HFFc6 (cell line): ENCODE measurements at places on chromosomes 6 and 20.

DNA sequence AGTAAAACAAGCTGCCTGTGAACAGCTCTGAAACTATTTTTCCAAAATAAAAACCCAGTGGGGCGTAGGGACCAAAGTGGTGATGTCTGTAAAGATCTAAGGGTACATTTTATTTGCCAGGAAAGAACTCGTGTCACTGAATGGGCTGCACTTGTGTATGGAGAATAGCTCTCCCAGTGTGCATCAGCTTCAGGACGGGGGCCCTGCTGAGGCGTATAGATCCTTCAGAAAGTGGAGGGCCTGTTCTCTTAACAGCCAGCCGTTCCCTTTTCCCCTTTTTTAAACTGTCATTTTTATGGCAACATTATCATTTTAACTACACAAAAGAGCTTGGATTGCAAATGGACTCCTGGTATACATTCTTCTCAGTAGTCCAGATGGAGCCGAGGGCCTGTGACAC lies 137.3 kb downstream of the TMEM242 start:
- DNase-seq = no peak
- H3K4me3 ChIP-seq = no peak overlapping the region
- peaks cover 12% of the 10 kb centered on the region for H3K36me3 ChIP-seq
- H3K27me3 ChIP-seq = no peaks in the 10 kb centered on the region; the same call in none of the 2 replicates
- H3K27ac ChIP-seq = no peak overlapping the region
- H3K4me1 ChIP-seq = peaks cover 5% of the 10 kb centered on the region

DNA sequence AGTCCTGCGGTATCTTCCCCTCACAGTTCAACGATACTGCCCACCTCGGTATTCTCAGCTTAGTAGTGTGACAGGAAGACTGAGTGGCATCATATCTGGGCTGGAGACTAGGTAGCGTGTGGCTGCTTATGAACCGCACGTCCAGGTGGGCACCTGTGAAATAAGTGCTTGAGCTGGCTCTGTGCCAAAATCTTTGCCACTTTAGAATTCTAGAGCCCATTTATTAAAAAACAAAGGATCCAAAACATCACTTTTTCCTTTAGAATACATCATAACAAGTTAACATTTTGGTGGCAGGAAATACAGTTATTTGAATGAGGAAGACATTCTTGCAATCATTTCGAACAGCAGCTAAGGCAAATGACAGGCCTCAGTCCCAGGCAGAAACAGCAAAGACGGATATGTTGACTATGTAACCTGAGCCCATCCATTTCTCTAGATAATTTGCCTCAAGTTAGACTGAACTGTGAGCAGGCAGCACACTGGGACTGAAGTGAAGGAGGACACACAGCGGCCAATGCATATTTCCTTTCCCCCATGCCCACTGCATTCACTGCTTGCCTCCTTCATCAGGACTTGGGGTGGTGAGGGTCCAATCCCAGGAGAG lies 136.6 kb downstream of the GMDS start:
- no peak overlapping the region for H3K4me3 ChIP-seq
- no peak for DNase-seq
- H3K27ac ChIP-seq = no peak overlapping the region
- peaks cover 20% of the 10 kb centered on the region for H3K4me1 ChIP-seq

- DNase-seq = no peak
- peaks cover 14% of the 10 kb centered on the region; the same call in 1 of the 2 replicates for H3K27me3 ChIP-seq
- H3K4me1 ChIP-seq = no peaks in the 10 kb centered on the region
Observed at GRCh38 chr6:82651845-82652335, 288.3 kb downstream of the TPBG start.

- peaks cover 4% of the 10 kb centered on the region for H3K27me3 ChIP-seq
- H3K4me3 ChIP-seq = no peak overlapping the region
- H3K36me3 ChIP-seq = no peaks in the 10 kb centered on the region
- H3K4me1 ChIP-seq = no peaks in the 10 kb centered on the region
- no peak for DNase-seq
Observed at GRCh38 chr6:56291302-56291917, 44.0 kb upstream of the COL21A1 start.

- H3K36me3 ChIP-seq = no peaks in the 10 kb centered on the region
- H3K4me3 ChIP-seq = peak overlapping the region; percentile 82
- H3K4me1 ChIP-seq = peaks cover 7% of the 10 kb centered on the region; the same call in 1 of the 2 replicates
- peak; percentile 60 for DNase-seq
- no peak overlapping the region for H3K27ac ChIP-seq
Observed at GRCh38 chr6:26607434-26608230, 10.9 kb downstream of the ABT1 start.

GRCh38 chr20:45191926-45192325 lies 14.9 kb upstream of the SEMG1 start:
- no peak overlapping the region for H3K27ac ChIP-seq
- no peaks in the 10 kb centered on the region for H3K36me3 ChIP-seq
- no peak for DNase-seq

- no peak overlapping the region for H3K27ac ChIP-seq
- H3K4me1 ChIP-seq = peaks cover 43% of the 10 kb centered on the region
- H3K36me3 ChIP-seq = no peaks in the 10 kb centered on the region
- H3K4me3 ChIP-seq = no peak overlapping the region
- DNase-seq = no peak
- peaks cover 3% of the 10 kb centered on the region; the same call in 1 of the 2 replicates for H3K27me3 ChIP-seq
Observed at GRCh38 chr6:13990796-13991195, 66.0 kb downstream of the RNF182 start.

DNA sequence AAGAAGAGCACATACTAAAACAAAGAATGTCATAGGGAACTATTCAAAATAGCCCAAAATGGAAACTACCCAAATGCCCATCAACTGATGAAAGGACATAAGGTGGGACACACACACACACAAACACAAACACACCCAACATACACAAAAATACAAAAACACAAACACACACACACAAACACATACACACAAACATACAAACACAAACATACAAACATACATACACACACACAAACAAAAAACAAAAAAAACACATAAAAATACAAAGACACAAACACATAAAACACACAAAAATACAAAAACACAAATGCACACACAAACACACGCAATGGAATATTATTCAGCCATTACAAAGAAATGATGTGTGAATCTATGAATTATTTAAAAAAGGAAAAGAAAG lies 203.6 kb downstream of the ERMARD start:
- no peak for DNase-seq
- no peak overlapping the region; the same call in 1 of the 2 replicates for H3K4me3 ChIP-seq
- H3K36me3 ChIP-seq = no peaks in the 10 kb centered on the region
- no peak overlapping the region for H3K27ac ChIP-seq
- H3K4me1 ChIP-seq = no peaks in the 10 kb centered on the region

DNA sequence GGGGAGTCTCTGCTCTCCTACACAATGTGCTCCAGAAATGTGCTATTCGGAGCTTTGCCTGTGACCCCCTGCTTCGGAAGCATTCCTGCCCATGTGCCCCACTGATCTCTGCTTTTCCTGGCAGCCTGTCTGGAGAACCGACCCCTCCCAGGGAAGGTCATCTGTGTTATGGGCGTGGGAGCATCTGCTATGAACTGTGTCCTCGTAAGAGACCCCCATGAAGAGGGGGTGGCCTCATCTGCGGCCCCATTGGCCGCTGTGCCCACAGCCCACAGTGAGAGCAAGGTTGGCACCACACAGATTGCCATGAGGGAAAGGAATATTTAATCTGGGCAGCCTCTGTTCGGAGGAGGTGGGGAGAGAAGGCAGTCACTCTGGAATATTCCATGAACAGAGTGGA lies 32.7 kb upstream of the IRF4 start:
- peaks cover 2% of the 10 kb centered on the region; the same call in 1 of the 2 replicates for H3K27me3 ChIP-seq
- H3K36me3 ChIP-seq = peaks cover under 1% of the 10 kb centered on the region; the same call in 1 of the 2 replicates
- H3K4me3 ChIP-seq = no peak overlapping the region
- H3K27ac ChIP-seq = no peak overlapping the region

- no peaks in the 10 kb centered on the region for H3K36me3 ChIP-seq
- H3K27me3 ChIP-seq = peaks cover 25% of the 10 kb centered on the region
- 0 out of 2 replicates have a peak, but pooled peaks cover 3% of the 10 kb centered on the region for H3K4me1 ChIP-seq
- DNase-seq = peak; percentile 6
Observed at GRCh38 chr20:34988191-34988540, 32.5 kb downstream of the MYH7B start.

- no peaks in the 10 kb centered on the region for H3K36me3 ChIP-seq
- no peak for DNase-seq
- no peak overlapping the region for H3K27ac ChIP-seq
- peaks cover 34% of the 10 kb centered on the region for H3K27me3 ChIP-seq
- no peak overlapping the region; the same call in 1 of the 2 replicates for H3K4me3 ChIP-seq
Observed at GRCh38 chr20:38894091-38894847, 31.9 kb upstream of the FAM83D start.

GRCh38 chr6:35056952-35057351 lies 84.2 kb downstream of the TCP11 start:
- H3K36me3 ChIP-seq = peaks cover 4% of the 10 kb centered on the region; the same call in 1 of the 2 replicates
- no peaks in the 10 kb centered on the region; the same call in 1 of the 2 replicates for H3K27me3 ChIP-seq
- no peak overlapping the region for H3K27ac ChIP-seq
- H3K4me3 ChIP-seq = no peak overlapping the region

- peaks cover 19% of the 10 kb centered on the region for H3K36me3 ChIP-seq
- H3K27me3 ChIP-seq = peaks cover 5% of the 10 kb centered on the region; the same call in 1 of the 2 replicates
- no peak overlapping the region for H3K4me3 ChIP-seq
- H3K4me1 ChIP-seq = no peaks in the 10 kb centered on the region
- H3K27ac ChIP-seq = no peak overlapping the region
- peak; percentile 70 for DNase-seq
Observed at GRCh38 chr6:17156112-17156921, 54.5 kb downstream of the STMND1 start.

GRCh38 chr20:59988141-59988540 lies 29.9 kb downstream of the CDH26 start:
- peaks cover 17% of the 10 kb centered on the region for H3K27me3 ChIP-seq
- peak; percentile 32 for DNase-seq
- no peak overlapping the region for H3K4me3 ChIP-seq
- H3K27ac ChIP-seq = no peak overlapping the region
- H3K4me1 ChIP-seq = peaks cover 35% of the 10 kb centered on the region

DNA sequence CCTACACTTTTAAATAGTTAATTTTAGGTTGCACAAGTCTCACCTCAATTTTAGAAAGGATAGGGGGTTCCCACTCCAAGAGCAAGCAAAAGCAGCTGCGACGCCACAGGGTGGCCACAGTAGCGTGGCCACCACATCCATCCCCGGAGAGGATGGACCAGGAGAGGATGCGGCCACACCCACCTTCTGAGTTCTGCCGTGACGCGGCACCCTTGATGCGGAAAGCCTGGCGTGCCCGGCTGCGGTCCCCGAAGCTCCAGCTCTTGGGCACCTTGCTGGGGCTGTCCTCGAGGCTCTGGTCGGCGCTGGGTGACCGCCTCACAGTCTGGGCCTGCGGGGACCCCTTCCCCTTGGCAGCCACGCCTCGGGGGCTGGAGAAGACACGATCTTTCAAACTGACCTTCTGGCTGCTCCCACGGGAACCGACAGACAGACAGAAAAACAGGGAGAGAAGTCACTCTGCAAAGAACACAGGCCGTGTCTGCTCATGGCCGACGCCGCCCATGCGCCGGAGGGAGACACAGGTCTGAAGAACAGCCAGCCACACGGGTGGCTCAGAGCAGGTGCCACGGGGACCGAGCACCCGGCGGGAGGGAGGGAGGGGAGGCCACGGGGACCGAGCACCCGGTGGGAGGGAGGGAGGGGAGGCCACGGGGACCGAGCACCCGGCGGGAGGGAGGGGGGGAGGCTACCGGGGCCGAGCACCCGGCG lies 53.7 kb upstream of the CHRNA4 start:
- peaks cover 17% of the 10 kb centered on the region for H3K27me3 ChIP-seq
- no peak overlapping the region for H3K27ac ChIP-seq
- no peaks in the 10 kb centered on the region for H3K4me1 ChIP-seq
- no peak for DNase-seq
- no peaks in the 10 kb centered on the region for H3K36me3 ChIP-seq

DNA sequence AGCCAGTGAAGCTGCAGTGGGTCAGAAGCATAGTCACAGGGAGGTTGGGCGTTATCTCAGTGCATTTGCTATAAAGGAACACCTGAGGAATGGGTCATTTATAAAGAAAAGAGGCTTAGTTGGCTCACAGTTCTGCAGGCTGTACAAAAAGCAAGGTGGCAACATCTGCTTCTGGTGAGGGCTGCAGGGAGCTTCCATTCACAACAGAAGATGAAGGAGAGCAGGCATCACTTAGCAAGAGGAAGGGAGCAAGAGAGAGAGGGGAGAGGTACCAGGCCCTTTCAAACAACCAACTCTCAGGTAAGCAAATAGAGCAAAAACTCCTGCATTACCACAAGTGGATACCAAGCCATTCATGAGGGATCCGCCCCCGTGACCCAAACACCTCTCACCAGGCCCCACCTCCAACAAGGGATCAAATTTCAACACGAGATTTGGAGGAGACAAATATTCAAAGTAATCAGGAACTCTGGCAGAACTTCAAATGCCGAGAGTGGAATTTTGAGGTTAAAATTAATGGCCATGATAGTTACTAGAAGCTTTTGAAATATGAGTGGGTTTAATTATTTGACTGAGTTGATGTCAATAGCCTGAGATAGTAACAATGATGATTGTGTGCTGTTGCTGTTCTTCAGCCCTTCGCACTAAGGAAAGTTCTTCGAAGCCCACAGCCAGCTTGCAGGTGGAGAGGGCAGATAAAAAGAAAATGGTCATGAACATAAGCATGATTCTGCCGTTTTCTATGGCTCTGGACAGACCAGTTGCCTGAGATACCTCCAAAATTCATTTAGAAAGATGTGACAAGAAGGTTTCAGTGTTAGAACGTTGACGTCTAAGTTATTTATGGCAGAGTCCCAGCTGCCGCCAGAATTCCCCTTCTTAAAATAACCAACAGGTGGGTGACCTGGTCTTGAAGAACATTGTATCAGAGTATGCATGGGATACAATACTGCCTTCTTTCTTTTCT lies 55.3 kb upstream of the ADTRP start:
- peaks cover 5% of the 10 kb centered on the region for H3K27me3 ChIP-seq
- no peaks in the 10 kb centered on the region; the same call in 1 of the 2 replicates for H3K36me3 ChIP-seq
- H3K4me3 ChIP-seq = no peak overlapping the region; the same call in 1 of the 2 replicates
- DNase-seq = no peak
- peaks cover 8% of the 10 kb centered on the region; the same call in 1 of the 2 replicates for H3K4me1 ChIP-seq

DNA sequence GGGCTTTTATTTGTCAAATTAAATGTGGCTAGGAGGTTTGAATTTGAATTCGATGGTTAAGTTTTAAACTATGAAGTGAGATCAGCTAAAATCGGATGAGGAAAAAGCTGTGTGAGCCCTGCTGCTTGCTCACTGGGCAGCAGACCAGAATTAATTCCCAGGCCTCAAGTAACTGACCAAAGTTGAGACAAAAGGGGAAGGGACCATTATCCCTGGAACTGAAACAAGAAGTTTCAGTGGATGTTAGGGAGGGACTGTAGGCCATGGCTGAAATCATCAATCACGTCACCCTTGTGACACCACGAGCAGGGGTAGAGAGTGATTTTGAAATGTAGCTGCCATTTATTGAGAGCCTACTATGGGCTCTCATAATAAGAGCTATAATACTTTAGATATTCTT lies 7.0 kb upstream of the PRSS35 start:
- no peak for DNase-seq
- no peak overlapping the region for H3K27ac ChIP-seq
- no peak overlapping the region for H3K4me3 ChIP-seq

DNA sequence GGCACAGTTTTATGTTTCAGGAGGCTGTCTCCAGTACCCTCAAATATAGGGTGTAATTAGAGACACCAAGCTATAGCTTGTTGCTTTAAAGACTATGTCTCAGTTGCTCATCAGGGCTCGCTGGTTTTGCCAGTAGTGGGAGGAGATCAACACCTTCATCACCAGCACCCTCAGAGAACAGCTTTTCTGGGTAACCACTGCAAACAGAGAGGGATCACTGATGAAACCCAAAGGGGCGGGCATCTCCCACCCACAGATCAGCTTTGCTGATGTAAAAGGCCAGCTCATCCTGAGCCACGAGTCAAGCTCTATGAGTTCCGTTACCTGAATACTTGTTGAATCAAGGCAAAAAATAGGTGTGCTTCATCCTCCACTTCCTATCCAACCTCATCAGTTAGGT lies 187.7 kb downstream of the AIG1 start:
- H3K4me3 ChIP-seq = no peak overlapping the region
- H3K36me3 ChIP-seq = peaks cover 12% of the 10 kb centered on the region; the same call in 1 of the 2 replicates
- peaks cover 5% of the 10 kb centered on the region for H3K4me1 ChIP-seq
- DNase-seq = no peak
- H3K27me3 ChIP-seq = no peaks in the 10 kb centered on the region
